ENCODE measurements at places on chromosomes 5 and 9. TPM values are rescaled to one million over a fixed set of nuclear protein-coding genes. Genes with fewer than 3 reads are reported as not detected.
A peak's percentile ranks its signal among the peaks of the same experiment; 100 is the strongest.

DNA sequence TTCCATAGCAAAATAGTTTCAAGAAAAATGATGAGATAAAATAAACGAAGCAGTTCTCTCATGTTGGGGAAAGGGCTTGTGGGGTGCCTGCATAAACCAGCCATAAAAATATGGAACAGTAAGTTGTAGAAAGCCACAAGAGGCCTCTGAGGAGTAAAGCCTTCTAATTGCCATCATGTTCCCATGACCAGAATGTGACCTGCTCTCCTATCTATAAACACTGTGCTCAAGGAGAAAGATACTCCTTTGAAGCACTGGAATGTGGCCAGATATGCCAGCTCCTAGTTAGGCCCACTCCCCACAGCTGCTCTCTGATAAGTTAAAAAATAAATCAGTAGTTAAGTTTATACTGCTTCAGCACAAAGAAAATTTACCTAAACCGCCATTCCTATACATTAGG is 65.8 kb downstream of the SETX start:
- no peak for DNase-seq

- no peak for DNase-seq
These were observed 10.6 kb upstream of the NDUFS4 start for GRCh38 chr5:53549792-53550191.

- no peak for DNase-seq
These were observed 101.3 kb downstream of the WDR41 start for GRCh38 chr5:77390795-77391194.

- no peak for DNase-seq
These were observed 708.7 kb downstream of the CDH9 start for GRCh38 chr5:26329562-26330189.

GRCh38 chr9:114025196-114025753 is 52.8 kb downstream of the AMBP start:
- no peak for DNase-seq

DNA sequence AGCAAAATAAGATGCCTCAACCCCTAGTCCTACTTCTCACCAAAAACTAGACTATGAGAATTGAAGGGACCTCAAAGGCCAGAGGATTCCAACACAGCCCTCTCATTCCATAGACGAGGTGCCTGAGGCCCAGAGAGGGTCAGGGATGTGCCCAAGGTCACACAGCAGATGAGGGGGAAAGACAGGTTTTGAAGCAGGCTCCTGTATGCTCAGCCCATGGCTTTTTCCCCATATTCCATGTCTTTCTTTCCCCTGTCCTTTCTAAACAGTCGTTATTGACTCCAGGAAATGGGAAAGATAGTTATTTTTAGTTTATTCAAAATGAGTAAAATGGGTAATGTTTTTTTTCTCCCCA is 61.2 kb upstream of the COL15A1 start:
- DNase-seq = no peak

DNA sequence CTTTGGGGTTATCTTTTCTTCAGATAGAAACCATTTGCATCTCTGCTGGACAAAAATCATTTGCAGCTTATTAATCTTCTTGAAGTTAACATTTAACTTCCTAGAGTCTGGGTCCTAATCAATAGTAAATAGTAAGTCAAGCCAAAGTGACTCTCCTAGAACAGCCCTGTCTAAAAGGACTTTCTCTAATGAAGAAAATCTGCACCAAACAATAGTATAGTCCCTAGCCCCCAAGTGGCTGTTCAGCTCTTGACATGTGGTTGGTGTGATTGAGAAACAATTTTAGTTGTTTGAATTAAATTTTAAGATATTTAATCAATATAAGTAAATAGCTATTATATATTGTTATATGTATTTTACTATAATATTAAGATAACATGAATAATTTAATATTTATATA is 64.6 kb upstream of the SHB start:
- no peak for DNase-seq

GRCh38 chr9:124695280-124695890 is 75.7 kb downstream of the NR6A1 start:
- no peak for DNase-seq

GRCh38 chr9:89597711-89598362 is 7.0 kb upstream of the GADD45G start:
- DNase-seq = peak; percentile 58

GRCh38 chr9:89793551-89793950 is 188.7 kb downstream of the GADD45G start:
- no peak for DNase-seq

GRCh38 chr9:127550282-127550681 is 61.8 kb upstream of the STXBP1 start:
- no peak for DNase-seq

- DNase-seq = peak; percentile 69
These were observed 94.5 kb downstream of the PDE4D start for GRCh38 chr5:59798862-59799667.

- no peak for DNase-seq
These were observed 94.3 kb upstream of the EQTN start for GRCh38 chr9:27391040-27391895.

DNA sequence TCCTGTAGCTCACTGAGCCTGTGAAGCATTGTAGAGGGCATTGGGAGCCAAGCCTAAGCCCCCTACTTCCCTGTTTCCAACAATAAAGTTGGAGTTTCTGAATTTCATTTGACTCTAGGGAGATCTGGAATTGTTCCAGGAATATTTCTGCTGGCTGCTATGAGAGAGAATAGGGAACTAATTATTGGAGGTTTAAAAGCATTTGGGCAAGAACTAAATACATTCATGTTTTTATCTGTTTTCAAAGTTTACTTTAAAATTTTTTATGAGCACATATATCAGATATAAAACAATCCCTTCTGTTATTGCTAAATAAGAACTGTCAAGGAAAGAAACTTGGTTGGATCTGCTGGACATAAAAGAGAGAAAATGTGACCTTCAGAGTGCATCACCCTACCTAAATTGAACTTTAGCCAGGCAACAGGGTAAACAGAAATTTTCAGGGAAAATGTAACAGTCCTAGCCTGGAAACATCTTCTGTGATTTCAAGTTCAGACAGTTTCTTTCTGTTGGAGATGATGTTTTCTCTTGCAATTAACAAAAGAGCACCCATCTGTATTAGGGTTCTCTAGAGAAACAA is 19.3 kb upstream of the LECT2 start:
- no peak for DNase-seq

DNA sequence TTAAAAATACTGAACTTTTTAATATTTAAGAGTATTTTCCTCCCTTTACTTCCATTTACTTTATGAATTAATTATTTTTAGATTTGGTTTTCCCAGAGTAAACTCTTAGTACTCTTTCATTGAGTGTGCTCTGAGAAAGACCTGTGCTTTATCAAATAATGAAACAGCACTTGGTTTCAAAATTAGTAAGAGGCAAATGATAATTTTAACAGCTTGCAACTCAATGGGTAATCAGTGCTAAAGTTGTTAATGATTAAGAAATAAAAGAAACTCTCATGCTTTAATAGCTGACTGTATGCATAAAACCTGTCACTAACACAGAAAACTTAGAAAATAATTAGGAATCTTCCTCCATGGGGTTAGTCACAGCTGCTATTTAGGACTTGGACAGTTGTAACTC is 244.4 kb downstream of the RFX3 start:
- no peak for DNase-seq

- DNase-seq = no peak
These were observed 16.0 kb upstream of the SARDH start for GRCh38 chr9:133754187-133754586.

DNA sequence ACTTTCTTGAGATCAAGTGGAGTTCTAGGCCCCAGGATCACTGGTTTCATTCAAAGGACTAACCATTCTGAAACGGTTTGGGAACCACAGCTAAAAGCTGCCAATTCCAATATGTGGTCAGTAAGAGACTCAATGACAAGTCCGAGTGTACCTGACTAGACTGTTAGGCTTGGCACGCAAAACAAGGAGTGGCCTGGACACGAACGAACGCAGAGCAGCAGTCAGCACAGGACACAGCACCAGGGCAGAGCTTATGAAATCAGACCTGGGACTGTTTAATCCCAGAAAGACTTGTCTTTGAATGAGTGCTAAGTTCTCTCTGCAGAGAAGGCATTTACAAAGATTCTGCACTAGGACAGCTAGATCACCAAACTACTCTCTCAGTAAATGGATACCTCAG is 213.8 kb downstream of the GAPVD1 start:
- no peak for DNase-seq

GRCh38 chr5:55021821-55022220 is 2.2 kb upstream of the GZMK start:
- no peak for DNase-seq

- DNase-seq = no peak
These were observed 23.7 kb upstream of the NR3C1 start for GRCh38 chr5:143427122-143427735.

DNA sequence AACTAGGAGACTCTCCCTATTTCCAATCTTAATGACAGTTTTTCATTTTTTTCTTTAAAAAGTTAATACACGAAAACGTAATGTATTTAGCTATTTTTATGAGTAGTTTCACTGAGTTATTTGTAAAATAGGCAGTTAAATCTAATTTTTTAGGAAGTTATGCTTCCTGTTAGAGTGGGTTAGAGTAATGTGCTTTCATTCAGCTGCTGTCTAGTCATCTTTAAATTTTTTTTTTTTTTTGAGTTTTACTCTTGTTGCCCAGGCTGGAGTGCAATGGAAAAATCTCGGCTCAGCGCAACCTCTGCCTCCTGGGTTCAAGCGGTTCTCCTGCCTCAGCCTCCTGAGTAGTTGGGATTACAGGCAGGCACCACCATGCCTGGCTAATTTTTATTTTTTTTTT is 34.0 kb downstream of the CDC42SE2 start:
- no peak for DNase-seq

GRCh38 chr5:125209650-125210049 is 463.2 kb upstream of the ZNF608 start:
- no peak for DNase-seq

DNA sequence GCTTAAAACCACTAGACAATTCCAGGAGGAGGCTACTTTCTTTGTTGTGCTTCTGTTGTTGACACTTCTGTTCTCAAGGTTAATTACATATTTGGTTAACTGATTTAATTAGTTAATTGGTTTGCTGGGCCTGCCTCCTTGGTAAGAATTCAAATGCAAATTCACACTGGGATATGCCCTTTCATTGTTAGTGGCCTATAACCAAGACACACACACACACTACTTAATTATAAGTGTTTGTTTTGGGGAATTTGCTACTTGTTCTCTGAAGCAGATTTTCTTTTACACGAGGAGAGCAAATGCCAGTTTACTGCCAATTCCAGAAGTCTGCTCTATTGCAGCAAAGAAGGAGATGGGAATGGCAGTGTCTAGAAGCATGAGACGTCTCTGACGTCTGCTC is 101.6 kb upstream of the BASP1 start:
- no peak for DNase-seq

- DNase-seq = no peak
These were observed 70.6 kb downstream of the ALDH1A1 start for GRCh38 chr9:72882117-72882775.

DNA sequence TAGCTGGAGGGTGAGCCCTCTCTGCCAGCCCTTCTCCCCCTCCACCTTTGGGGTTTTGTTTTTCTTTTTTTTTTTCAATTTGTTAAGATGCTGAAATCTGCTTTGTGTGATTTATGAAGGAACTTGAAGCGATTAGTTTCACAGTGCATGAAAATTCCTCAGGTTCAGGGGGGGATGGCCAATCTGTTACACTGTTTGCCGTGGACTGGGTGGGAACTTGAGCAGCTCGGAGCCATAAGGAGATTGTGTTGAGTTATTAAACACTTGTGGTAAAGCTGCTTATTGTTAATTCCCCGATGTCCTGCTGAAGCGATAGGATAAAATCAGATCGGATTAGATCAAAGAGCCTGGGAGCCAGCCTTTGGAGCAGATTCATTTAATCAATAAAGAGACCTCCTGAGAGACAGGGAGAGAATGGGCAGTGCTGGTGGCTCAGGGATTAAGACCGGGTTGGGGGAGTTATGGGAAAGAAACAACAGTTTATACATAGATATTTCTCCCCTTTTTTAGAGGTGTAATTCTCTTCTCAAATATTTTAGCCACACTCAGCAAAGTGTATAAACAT is 105.8 kb upstream of the SPATA31D4 start:
- DNase-seq = no peak

GRCh38 chr5:148687427-148687826 is 33.1 kb upstream of the HTR4 start:
- peak; percentile 63 for DNase-seq

DNA sequence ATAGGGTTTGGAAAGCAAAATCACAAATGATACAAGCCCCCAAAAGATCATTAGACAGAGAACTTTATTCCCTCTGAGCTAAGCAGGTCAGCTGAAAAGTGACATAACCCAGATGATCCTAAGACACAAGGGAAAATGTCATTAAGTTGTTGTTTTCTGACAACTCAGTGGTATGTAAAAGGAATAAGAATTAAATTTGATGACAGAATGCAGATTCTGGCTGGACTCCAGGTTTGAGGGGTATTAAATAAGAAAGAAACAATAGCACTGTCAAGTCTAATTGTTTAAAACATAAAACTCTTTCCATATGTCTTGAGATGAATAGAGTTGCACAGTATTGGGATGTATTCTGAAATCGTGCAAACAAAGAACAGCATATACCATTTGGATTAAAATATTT is 429.9 kb downstream of the CAAP1 start:
- DNase-seq = no peak

GRCh38 chr9:126373241-126373640 is 46.6 kb downstream of the MVB12B start:
- DNase-seq = peak; percentile 92

DNA sequence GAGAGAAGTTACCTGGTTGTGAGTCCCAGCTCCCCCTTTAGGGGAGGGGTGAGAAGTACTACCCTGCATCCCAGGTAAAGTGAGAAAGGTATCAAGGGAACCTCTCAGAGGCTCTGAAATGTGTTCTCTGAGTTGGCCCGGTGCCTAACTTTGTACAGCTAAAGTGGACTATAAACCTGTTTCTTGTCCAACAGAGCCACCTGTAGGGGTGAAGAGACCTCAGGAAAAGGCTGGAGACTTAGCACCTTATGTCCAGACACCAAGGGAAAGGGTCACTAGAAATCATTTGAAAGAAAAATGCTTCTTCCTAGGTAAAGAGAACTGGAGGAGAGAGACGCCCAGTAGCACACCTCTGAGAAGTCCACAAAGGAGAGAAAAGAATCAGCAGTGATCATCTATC is 108.3 kb upstream of the KIF2A start:
- no peak for DNase-seq

Gene C5orf52
- not detected for total RNA-seq

Gene PRR7
- total RNA-seq = 2.2 TPM

Gene SHROOM1
- 1.5 TPM for total RNA-seq

Gene FNIP1
- total RNA-seq = 33.4 TPM

Gene GPX3
- 8.6 TPM for total RNA-seq

Gene PTPRD
- total RNA-seq = 1.8 TPM

Gene PCDHGA10
- total RNA-seq = 3.0 TPM

Gene HK3
- not detected for total RNA-seq

Gene DMRT1
- total RNA-seq = not detected

Gene SLC4A9
- not detected for total RNA-seq

Gene SERF1A
- 4.9 TPM for total RNA-seq

All from dermis microvascular lymphatic vessel endothelial cell (primary cell).